Activated naive CD4-positive, alpha-beta T cell treated with anti-CD3 and anti-CD28 coated beads, Interleukin-2, amount 50 U/mL, for 16 hours (primary cell): ENCODE measurements at places on chromosomes 2 and 18.

- DNase-seq: no peak
These were observed 97.7 kb upstream of the CTDP1 start for GRCh38 chr18:79581911-79582310.

- no peak for DNase-seq
These were observed 379.7 kb downstream of the PTPRM start for GRCh38 chr18:7946734-7947377.

DNA sequence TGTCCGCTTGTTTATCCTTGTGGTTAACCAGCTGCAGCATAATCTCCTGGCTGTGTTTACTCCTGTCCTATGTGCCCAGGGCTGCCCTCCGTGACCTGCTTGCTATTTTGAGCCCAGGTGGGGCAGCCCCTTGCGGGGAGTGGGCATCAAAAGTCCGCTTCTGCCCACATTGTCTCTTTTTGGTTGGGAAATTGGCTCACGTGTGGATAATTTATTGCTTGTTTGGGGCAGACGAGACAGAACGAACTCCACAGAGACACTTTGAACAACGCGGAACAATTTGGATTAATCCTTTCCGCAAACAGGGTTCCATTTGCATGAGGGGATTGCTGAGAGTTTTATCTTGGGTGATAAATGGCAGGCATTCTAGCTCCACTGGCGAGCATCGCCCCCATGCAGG, 8.1 kb upstream of the CXCR4 start:
- no peak for DNase-seq

GRCh38 chr18:4119127-4119648, 335.9 kb downstream of the DLGAP1 start:
- DNase-seq: no peak

DNA sequence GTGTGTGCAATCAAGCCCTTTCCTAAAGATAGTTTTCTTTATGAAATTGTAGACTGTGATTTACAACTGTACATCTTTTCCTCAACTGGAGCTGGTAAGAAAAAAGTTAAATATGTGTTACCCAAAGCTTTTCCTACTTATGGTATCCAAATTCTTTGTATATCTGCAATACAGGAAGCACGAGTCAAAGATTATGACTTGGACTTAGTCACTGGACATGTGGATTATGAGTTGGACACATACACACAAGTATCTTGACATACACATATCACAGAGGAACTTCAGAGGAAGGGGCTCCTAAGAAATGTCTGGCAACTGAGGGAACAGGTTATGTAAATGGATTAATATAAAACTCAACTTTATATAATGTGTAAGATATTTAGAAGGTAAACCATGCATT, 35.2 kb downstream of the PRELID3A start:
- DNase-seq: no peak

- DNase-seq: peak; percentile 60
These were observed 42.4 kb downstream of the KLF7 start for GRCh38 chr2:207123335-207123744.

DNA sequence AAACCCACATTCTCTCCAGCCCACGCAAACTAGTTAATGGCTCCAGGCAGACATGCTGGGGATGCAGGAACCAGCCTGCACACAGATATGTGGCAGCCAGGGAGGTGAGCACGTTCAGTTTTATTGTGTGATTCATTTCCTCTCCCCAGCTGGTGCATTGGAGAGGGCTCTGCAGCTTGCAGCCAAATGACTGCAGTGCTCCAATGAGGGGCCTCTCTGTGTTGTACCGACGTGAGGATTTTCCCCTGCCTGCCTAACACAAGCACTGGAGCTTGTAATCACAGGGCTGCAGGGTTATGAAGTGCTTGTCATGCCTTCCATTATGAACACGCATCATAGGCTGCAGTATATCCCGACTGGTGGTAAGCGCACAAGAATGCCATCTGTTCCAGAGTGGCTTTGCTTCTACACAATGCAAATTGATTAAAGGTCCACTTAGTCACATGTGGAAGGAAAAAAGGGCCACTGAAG, 92.3 kb upstream of the THUMPD2 start:
- DNase-seq: no peak

DNA sequence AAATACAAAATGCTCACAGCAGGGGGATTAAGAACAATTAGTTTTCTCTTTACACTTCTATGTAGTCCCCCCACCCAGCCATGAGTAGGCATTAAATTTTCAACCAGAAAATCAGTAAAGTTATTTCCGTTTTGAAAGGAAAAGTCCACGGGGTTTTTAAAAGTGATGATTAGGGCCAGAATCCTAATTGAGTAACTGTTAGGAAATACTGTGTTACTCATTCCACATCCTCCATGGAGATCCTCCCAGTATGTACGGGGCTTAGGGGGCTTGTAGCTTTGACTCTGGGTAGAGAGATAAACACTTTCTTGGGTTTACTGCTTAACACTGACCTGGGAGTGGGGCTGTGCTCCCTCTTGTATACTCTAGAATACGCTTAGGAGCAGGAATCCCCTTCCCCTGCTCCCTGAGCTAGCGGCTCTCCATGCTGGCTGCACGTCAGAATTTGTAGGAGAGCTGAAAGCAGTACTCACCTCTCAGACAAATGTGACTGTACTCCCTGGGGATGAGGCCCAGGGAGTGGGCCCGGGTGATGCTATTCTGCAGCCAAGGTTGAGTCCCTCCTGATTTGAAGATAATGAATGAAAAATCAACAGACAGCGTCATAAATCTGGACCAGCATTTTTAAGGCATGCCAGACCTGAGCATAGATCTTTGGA, 100.5 kb downstream of the SLC4A3 start:
- no peak for DNase-seq

DNA sequence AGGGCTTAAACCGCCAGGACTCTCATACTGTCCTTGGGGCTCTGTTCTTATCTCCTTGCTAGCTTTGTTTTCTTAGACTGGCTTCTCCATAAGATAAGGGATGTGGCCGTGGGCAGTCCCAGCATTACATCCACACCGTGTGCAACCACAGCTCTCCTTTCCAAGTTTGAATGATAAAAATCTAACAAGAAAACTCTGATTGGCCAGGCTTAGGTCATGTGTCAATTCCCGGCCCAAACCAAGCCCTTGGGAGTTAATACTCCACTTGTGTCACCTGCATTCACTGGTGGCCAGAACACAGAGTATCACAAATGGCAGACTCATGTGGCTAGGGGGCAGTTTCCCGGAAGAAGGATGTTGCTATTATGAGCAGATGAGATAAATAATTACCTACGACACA, 43.2 kb upstream of the KDM3A start:
- no peak for DNase-seq

DNA sequence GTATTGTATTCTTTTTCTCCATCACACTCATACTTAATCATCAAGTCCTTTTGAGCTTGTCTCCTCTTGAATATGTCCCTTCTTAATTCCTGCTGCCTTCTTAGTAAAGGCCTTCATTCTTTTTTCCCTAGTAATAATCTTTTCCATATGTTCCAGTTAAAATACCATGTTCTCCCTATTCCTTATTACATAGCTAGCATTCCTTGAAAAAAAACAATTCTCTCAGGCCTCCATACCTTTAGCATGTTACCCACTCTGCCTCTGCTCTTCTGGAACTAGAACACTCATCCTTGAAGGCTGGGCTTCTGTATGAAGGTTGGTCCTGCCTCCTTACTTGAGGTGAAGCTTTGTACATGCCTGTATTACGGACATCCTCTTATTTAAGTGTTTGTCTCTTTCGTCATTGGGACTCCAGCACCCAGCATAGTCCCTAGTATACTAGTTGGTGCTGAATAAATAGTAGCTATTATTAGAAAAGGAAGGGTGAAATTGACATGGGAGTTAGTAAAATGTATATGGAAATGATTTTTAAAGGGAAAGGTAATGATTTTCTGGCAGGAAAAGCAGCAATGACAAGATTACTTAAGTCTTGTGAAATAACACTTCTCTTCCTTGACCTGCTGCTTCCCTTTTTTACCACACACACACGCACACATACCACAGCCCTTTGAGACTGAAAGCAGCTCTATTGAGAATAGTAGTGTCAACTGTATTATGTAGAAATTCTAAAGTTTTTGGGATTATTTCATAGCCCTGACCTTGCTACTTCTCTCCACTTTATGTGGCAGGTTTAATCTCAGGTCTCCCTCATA, 45.6 kb downstream of the REL start:
- DNase-seq: no peak

GRCh38 chr2:192655916-192656315, 461.2 kb upstream of the TMEFF2 start:
- DNase-seq: no peak

- DNase-seq: no peak
These were observed 33.8 kb upstream of the ACYP2 start for GRCh38 chr2:54081574-54081973.

GRCh38 chr2:71789556-71790204, 336.3 kb downstream of the DYSF start:
- DNase-seq: no peak

GRCh38 chr2:111967018-111967417, 68.6 kb downstream of the MERTK start:
- DNase-seq: no peak

DNA sequence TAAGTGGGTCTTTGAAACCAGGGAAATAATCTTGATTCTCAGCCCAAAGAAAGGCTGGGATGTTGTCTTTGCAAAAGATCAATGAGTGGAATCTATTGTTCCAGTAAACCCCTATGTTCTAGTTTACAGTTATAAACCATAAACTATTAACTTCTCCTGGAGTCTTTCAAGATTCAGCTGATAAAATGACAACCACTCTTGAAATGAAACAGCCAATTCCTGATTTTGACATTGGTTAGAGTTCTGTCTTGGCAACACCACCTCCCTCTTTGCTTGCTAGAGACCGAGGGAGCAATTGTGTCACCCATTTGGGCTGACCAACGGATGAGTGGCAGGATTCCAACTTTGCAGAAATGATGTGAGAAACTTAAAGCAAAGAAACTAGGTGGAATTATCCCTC, 746.9 kb downstream of the SLC4A3 start:
- DNase-seq: no peak

- no peak for DNase-seq
These were observed 87.8 kb downstream of the PDE11A start for GRCh38 chr2:177984749-177985148.

DNA sequence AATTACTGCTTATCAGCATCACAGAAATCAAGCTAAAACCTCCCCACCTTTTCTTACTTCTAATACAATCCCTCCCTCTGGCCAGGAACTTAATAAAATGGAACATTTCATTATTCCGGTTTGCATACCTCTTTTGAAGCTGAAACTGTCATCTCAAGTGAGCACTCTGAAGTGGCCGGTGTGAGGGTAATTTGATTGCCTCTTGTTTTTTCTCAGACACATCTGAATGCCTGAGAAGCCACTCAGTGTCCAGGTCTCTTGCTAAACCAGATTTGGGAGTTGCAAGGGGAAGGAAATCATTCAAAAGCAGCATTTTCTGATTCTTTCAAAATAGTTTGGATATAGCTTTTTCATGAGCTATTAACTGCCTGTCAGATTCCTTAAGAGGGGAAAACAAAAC, 190.3 kb downstream of the C1D start:
- no peak for DNase-seq

DNA sequence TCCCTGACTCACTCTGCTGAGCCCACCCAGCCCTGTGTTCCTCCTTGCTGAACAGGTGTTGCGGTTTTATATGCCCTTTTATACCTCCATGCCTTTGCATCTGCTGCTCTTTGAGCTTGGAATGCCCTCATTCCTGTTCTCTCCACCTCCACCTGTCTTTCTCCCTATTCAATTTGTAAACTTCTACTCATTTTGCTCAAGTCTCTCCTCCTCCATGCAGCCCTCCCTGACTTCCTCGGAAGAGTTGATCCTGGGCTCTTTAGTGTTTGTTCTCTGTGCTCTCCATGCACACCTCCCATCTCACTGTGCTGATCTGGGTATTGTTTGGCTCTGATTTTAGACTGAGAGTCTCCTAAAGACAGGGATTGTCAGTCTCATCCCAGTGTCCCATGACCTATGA, 7.2 kb upstream of the OTOF start:
- DNase-seq: no peak

GRCh38 chr2:183031911-183032794, 6.1 kb downstream of the NCKAP1 start:
- no peak for DNase-seq

- DNase-seq: no peak
These were observed 109.9 kb downstream of the GAREM1 start for GRCh38 chr18:32360682-32361345.

DNA sequence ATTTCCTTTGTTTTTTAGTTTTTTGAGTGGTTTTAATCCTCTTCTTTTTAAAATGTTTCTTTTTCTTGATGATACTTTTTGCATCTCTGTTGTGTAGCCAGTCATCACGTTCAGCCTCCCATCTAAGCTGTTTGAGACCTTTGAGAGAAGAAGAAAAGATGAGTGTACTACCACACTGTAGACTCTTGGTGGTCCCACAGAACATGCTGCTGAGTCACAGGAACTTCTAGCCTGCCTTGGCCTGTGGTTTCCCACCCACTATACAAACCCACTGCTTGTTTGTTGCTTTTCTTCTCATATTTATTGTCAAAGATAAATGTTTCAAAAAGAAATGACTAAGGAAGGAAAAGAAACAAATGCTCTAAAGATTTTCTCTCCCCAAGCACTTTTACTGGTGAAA, 5.5 kb downstream of the CEBPZOS start:
- no peak for DNase-seq

DNA sequence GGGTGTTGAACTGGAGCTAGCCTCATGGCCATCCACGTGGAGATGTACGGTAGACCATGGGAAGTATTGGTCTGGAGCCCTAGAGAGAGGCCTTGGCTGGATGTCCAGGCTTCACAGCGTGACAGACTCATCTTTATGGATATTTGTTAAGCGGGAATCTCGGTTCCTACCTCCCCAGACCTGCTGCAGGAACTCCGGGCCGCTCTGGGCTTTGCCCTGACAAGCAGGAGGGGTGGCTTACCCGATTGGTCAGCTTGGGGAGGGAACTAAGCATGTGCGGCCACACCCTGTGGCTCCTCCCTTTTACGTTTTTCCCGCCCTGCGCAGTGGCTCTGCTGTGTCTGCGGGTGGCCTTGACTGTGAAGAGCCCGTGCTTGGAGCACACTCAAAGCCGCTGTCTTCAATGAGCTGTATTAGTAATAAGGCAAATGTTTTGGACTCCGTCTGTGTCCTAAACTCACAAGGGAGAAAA, 52.3 kb downstream of the PAPOLG start:
- DNase-seq: no peak

GRCh38 chr2:65746931-65747675, 314.7 kb upstream of the SPRED2 start:
- no peak for DNase-seq

GRCh38 chr18:49527631-49528327, 34.1 kb upstream of the LIPG start:
- no peak for DNase-seq

DNA sequence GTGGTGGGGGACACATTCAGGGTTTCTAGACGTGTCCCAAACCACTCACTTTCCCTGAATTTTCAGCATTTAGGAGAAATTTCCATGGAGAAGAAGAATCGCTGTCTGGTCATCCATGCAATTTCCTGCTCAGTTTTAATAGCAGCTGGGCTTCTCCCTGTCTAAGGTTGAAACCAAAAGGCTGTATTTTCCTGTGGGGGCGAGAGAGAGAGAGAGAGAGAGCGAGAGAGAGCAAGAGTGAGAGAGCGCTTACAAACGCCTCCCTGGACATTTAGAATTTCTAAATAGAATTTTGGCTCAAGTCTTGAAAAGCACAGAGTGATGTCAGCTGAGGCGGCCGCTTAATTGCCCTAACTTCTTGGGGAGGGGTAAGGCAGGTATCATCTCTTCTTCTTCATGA, 110.8 kb downstream of the SETBP1 start:
- no peak for DNase-seq
